ENCODE measurements at places on chromosomes 2 and 18.

DNA sequence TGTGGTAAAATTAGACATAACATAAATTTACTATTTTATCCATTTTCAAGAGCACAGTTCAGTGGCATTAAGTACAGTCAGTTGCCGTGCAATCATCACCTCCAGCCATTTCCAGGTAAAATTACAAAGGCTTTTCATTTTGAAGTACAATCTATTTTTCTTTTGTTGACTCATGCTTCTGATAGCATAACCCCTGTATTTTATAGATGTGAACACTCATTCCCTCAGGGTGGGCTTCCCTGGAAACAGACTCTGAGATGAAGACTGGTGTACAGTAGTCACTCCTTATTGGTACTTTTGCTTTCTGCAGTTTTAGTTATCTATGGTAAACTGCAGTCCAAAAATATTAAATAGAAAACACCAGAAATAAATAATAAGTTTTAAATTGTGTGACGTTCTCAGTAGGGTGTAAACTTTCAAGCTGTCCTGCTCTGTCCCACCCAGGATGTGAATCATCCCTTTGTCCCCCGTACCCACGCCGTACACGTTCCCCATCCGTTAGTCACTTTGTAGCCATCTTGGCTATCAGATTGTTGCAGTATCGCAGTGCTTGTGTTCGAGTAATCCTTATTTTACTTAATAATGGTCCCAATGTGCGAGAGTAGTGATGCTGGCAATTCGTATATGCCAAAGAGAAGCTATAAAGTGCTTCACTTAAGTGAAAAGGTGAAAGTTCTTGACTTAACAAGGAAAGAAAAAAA, 41.1 kb upstream of the NAB1 start:
- DNase-seq: no peak

GRCh38 chr2:218168635-218169462, 2.1 kb upstream of the CXCR1 start:
- peak; percentile 76 for DNase-seq

DNA sequence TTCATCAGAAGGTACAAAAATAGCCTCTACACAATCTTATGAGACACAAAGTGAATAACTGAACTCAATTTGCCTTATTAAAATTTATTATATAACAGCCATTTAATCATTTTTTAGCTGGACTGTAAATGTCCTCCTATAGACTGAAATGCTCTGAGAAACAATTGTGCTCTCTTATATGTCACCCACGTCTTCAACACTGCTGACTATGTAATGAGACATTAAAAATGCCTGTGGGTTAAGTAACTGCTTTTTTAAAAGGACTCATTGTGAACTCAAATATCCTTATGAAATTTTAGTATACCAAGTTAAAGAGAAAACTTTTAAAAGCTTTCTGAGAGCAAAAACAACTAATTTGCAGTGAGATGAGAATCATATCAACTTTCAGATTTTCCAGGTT, 10.4 kb upstream of the GALNT1 start:
- no peak for DNase-seq

DNA sequence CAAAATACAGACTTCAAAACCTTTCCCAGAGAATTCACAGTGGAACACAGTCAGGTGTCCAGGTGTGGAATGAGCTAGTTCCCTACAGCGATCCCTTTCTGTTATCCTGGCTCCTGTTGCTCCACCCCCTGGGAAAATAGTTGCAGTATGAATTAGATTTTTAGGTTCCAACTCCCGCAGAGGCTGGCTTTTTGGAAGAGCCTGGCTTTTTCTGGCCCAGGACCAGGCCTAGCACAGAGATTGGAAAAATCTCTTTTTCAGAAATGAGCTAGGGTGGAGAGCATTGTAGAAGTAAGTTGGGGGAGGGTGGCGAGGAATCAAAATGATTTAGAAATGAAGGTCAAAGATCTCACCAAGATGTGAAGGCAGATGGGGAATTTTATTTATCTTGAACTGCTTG, 27.1 kb downstream of the COL5A2 start:
- DNase-seq: no peak

GRCh38 chr18:9688036-9688741, 19.9 kb upstream of the RAB31 start:
- no peak for DNase-seq

DNA sequence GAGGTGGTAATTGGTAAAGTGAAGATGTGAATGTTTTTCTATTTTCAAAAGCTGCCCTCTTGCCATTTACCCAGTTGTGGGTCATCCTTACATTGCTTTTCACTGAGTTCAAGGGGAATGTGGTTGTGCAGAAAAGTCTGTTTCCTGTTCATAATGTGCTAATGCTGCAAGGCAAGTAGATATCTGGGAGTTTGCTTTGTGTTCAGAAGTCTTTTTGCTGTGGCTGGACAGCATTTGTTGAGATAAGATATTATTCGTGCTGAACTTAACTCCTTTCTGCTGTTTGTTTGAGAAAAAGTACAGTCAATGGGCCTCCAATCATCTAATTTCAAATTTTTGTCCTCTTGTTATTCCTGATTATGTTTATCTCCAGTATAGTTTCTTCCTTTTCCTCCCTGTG, 263.2 kb downstream of the LTBP1 start:
- DNase-seq: no peak

- no peak for DNase-seq
These were observed 1430.4 kb upstream of the LRRTM1 start for GRCh38 chr2:81734981-81735380.

GRCh38 chr2:113061241-113061640, 2.2 kb downstream of the IL36RN start:
- no peak for DNase-seq

GRCh38 chr2:159096901-159097300, 128.5 kb downstream of the TANC1 start:
- no peak for DNase-seq

- DNase-seq: peak; percentile 73
These were observed 8.8 kb downstream of the RTP5 start for GRCh38 chr2:241877989-241878970.

- no peak for DNase-seq
These were observed 15.0 kb downstream of the ZC3H8 start for GRCh38 chr2:112239862-112240261.

GRCh38 chr2:103887625-103888024, 966.3 kb upstream of the POU3F3 start:
- DNase-seq: no peak

GRCh38 chr2:223214394-223215253, 162.6 kb downstream of the KCNE4 start:
- no peak for DNase-seq

DNA sequence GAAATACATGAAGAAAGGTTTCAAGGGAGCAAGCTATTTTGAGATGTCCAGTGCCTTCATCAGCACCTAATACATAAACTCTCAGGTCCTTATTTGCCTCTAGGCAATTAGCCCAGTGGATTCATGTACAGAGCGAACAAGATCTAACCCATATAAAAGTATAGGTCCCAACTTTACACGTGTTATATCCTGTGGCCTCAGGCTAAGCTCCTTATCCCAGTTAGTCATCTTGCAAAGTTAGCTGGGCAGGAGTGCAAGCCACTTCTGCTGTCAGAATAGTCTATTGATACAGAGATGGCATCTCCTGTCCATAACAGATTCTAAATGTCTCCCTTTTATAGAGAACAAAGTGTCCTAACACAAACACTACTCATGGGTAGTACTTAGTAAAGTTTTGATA, 203.9 kb upstream of the PIK3C3 start:
- no peak for DNase-seq

DNA sequence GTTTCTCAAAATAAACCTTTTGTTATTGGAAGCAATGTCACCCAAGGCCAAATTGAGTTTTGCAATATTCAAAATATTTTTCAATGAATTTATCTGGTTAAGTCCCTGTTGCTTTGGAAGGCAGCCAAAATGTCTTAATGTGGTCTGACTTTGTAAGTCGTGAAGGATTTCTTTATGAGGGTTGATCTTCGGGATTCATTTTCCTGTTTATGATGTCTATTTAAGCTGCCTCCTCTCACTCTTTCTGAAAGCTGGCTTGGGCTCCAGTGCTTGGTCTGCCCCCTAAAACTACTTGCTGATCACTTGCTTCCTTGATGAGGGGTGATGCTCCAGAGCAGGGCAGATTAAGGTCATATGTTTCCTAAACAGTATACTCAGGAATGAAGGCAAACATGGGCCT, 141.1 kb downstream of the ANTXR1 start:
- DNase-seq: no peak

GRCh38 chr18:80181642-80182461, 65.5 kb downstream of the PARD6G start:
- no peak for DNase-seq
